ENCODE measurements at places on chromosomes 7 and 10. TPM values are rescaled to one million over a fixed set of nuclear protein-coding genes. Genes with fewer than 3 reads are reported as not detected.

The MAP3K8 gene
- 11.0 TPM for total RNA-seq

The ZNF736 gene
- total RNA-seq = 24.2 TPM

The UTF1 gene
- not detected for total RNA-seq

The TIAL1 gene
- total RNA-seq = 153 TPM

The GPER1 gene
- total RNA-seq = 0.41 TPM

The BNIP3 gene
- 28.9 TPM for total RNA-seq

The CUZD1 gene
- total RNA-seq = 1.2 TPM

The TFEC gene
- 0.19 TPM for total RNA-seq

The BET1 gene
- total RNA-seq = 25.4 TPM

The PNLIPRP1 gene
- 1.4 TPM for total RNA-seq

The RNF32 gene
- not detected for total RNA-seq

The NPTX2 gene
- 0.18 TPM for total RNA-seq

The SPDYE2B gene
- not detected for total RNA-seq

The ZP3 gene
- total RNA-seq = 3.2 TPM

The HTR5A gene
- not detected for total RNA-seq

The TAC1 gene
- total RNA-seq = not detected

The PTF1A gene
- total RNA-seq = not detected

The ACTL6B gene
- not detected for total RNA-seq

The HKDC1 gene
- 6.5 TPM for total RNA-seq

The HYAL4 gene
- not detected for total RNA-seq

The SLC13A1 gene
- not detected for total RNA-seq

The TAF5 gene
- total RNA-seq = 7.0 TPM

The PDE6C gene
- total RNA-seq = not detected

The IL6 gene
- 0.68 TPM for total RNA-seq

The TMEM130 gene
- not detected for total RNA-seq

The FAM25A gene
- total RNA-seq = not detected

The CTAGE4 gene
- total RNA-seq = 0.41 TPM

The TMEM229A gene
- not detected for total RNA-seq

The IGFBP3 gene
- 8.2 TPM for total RNA-seq

The DENND11 gene
- total RNA-seq = 54.4 TPM

The ENO4 gene
- total RNA-seq = not detected

The TCAF1 gene
- 12.9 TPM for total RNA-seq

The CAMK1D gene
- total RNA-seq = 29.1 TPM

The PRPF18 gene
- 25.5 TPM for total RNA-seq

The PRDX3 gene
- total RNA-seq = 34.8 TPM

The C10orf67 gene
- total RNA-seq = not detected

The MRLN gene
- total RNA-seq = not detected

The CFAP46 gene
- total RNA-seq = not detected

The AASS gene
- total RNA-seq = 4.1 TPM

The CDC14C gene
- total RNA-seq = not detected

The SVOPL gene
- 1.2 TPM for total RNA-seq

The HOXA2 gene
- total RNA-seq = not detected
